ENCODE measurements at places on chromosomes 12 and 14. TPM values are rescaled to one million over a fixed set of nuclear protein-coding genes. Genes with fewer than 3 reads are reported as not detected.

Gene ANKRD33
- 0.26 TPM for total RNA-seq

Gene UNC119B
- 17.6 TPM for total RNA-seq

Gene A2ML1
- not detected for total RNA-seq

Gene PHC1
- total RNA-seq: 6.5 TPM

Gene DBX2
- total RNA-seq: not detected

Gene PMEL
- total RNA-seq: 0.63 TPM

Gene MYRFL
- total RNA-seq: not detected

Gene ITGB7
- not detected for total RNA-seq

Gene SLC6A15
- 7.7 TPM for total RNA-seq

Gene UBE2N
- total RNA-seq: 118 TPM

Gene FGF6
- total RNA-seq: not detected

Gene DLGAP5
- total RNA-seq: 8.7 TPM

Gene PKP2
- 1.3 TPM for total RNA-seq

Gene LRCOL1
- total RNA-seq: 10.1 TPM

Gene RNU4-1
- total RNA-seq: under 0.01 TPM

Gene ABHD12B
- not detected for total RNA-seq

Gene KLRB1
- total RNA-seq: not detected

Gene IAPP
- total RNA-seq: not detected

Gene SIRT4
- 1.8 TPM for total RNA-seq

Gene MAGOHB
- 8.7 TPM for total RNA-seq

Gene ART4
- 91.9 TPM for total RNA-seq

Gene MYBPC1
- not detected for total RNA-seq

Gene CYP46A1
- 0.13 TPM for total RNA-seq

Gene ZC2HC1C
- total RNA-seq: 0.51 TPM

Gene COX8C
- total RNA-seq: not detected
